GM12865 (cell line): ENCODE measurements at places on chromosomes 7 and 10.
A peak's percentile ranks its signal among the peaks of the same experiment; 100 is the strongest.

- DNase-seq = no peak
These were observed 88.0 kb upstream of the ELMO1 start for GRCh38 chr7:37536706-37537105.

DNA sequence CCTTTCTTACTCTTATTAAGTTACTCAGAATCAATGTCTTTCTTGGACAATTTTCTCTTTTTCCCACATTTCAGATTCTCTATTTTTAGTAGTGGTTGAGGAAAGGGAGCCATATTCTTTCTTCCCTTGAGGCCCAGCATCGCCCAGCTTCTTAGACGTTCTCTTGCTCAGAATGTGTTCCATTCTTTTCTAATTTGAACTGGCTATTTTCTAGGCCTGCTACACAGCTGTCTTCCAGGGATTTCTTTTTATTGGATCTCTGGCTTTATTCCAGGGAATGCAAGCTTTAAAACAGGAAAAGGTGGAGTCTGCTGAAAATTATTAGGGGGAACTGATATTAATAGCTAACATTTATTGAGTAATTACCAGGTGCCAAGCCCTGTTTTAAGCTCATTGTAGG is 58.3 kb downstream of the WIPF3 start:
- DNase-seq = no peak

- DNase-seq = no peak
These were observed 90.2 kb downstream of the TACC2 start for GRCh38 chr10:122078965-122079795.

DNA sequence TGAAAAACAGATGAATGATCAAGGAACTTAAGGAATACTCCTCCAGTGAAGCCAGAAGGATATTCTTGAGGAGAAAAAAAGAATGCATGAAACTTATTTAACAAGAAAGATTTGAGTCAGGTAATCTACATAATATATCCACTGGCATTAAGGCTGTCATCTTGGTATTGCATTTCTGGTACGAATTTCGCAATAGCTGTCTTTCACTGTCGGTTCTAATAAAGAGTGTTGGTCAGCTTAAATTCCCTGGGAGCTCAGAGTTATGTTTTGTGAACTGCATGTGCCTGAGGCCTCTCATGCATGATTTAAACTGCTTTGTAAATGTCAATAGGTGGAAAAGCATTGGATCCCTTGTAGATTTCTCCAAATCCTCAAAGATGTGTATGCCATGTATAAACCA is 565.3 kb upstream of the GALNT17 start:
- DNase-seq = no peak

GRCh38 chr7:5532536-5533335 is 109.1 kb upstream of the TNRC18 start:
- DNase-seq = peak; percentile 93

- no peak for DNase-seq
These were observed 327.5 kb upstream of the ZMIZ1 start for GRCh38 chr10:78740976-78741915.

DNA sequence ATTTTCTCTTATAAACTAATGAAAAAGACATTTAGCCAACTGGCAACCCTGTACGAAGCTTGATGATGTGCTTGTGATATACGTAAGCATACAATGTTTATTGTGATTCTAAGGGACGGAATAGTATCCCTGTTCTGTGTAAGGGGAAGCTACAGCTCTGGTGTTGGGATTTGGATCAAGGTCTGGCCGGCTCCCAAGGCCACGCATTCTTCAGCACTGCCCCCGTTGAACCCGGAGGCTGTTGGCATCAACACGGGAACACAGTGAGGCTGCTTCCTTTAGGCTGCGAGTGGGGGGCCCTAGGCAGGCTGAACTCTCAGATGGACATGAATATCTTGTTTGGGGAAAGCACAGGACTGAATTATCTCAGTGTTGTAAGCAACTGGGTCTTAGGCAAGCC is 180.6 kb downstream of the CAMK1D start:
- no peak for DNase-seq

DNA sequence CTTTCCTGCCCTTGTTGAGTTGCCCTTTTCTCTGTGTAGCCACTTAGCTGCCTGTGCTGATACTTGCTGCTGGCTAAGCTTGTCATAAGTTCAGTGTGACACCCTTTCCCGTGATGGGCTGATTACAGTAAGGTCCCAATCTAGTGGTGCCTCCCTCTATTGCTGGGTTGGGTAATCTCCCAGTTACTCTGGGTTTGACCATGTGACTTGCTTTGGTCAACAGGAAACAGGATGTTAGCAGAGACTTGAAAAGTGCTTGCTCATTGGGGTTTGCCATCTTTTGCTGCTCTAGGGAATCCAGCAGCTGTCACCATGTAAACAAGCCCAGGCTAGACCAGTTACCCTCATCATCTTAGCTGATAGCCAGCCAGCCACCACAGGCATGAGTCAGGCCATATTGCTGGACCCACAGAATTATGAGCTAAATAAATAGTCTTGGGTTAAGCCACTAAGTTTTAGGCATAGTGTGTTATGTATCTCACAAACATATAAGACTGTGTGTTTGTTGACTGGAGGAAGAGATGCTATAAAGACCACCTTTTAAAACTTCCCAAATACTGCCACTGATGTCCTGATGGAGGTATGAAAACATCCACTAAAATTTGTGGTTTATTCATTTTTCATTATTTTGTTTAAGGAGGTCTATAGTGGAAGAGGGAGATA is 4.0 kb upstream of the LEP start:
- DNase-seq = peak; percentile 52

DNA sequence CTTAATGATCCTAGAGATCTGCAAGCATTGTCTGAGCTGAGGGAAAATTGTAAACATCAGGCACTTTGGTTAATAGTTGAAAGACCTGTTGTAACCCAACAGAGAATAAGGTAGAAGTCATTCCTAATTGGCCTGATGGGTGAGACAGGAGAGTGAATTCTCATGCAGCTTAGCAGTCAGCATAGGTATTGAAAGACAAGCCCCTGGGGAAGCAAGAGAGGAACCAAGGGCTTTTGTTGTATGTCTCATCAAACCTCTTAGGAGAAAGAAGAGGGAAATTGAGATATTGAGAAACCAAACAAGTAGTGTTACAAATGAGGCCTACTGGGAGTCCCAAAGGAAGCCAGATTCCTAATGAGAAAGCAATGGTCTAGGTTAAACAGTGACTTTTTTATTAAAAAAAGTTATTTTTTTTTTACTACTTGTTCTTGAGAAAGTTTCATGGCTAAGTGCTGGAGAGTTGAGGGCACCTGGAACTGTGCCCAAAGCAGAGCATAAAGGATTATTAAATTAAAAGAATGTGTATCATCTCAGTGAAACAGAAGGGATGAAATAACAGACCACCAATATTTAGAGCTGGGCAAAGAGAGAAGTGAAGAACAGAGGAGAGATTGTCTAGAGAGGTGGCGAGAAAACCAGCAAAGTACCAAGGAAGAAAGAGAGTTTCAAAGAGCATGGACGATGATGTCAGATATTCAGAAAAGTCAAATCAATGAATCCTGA is 168.9 kb downstream of the CDK14 start:
- DNase-seq = no peak

- DNase-seq = no peak
These were observed 106.2 kb downstream of the KAT6B start for GRCh38 chr10:74932648-74933047.

- no peak for DNase-seq
These were observed 153.3 kb downstream of the XPNPEP1 start for GRCh38 chr10:109769966-109770365.

DNA sequence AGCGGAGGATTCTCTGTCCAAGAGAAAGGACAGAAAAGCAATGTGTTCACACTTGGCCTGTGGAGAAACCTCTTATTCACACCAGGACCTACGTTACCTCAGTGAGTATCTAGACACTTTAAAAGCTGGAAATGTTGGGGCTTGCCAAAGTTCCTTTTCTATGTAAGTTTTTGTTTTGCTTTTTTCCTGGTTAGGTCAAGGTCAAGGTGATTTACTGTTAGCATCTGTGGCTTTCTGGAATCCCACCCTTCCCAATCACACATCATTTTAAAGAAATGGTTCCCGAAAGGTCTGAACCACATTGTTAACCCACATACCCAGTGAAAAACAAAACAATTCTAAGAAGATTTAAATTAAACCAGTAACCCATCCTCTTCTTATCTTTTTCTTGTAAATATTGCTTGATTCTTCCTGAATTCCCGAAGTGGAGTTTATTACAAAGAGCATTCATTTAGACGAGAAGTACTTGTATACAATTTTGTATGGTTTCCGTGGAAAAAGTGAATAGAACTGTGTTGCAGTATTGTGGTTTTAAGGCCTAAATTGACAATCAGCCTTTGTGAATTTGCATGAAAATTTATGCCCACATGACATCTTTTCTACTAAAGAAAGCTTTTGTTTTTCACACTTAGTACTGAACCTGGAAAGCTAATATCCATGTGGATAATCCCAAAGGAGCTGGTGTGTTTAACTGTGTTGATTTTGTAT is 827.0 kb upstream of the IGFBP3 start:
- no peak for DNase-seq

GRCh38 chr7:143416565-143417149 is 8.0 kb upstream of the EPHA1 start:
- peak; percentile 56 for DNase-seq

- no peak for DNase-seq
These were observed 44.9 kb downstream of the PPP1R3C start for GRCh38 chr10:91587710-91588638.

GRCh38 chr7:46133072-46133471 is 212.0 kb upstream of the IGFBP3 start:
- no peak for DNase-seq

GRCh38 chr10:37263304-37263703 is 137.9 kb downstream of the ANKRD30A start:
- no peak for DNase-seq

- no peak for DNase-seq
These were observed 46.7 kb downstream of the PROSER2 start for GRCh38 chr10:11869743-11870460.

DNA sequence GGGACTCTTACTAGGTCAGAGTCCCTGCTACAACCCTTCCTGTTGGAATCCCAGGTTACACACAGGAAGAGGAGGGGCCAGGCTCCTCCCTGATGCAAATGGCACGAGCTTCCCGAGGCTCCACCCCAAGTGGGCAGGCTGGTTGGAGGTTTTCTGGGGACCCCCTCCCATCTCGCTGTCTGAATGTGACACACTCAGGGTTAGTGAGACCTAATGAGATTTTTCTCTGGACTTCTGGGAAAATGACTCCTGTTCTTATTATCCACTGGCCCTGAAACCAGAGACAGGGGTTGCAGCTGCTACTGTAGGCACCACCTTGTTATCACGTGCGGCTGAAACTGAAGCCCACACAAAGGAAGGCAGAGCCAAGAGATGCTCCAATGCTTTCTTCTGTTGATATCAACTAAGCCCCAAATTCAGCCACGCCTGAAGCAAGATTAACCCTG is 103.3 kb downstream of the FAM107B start:
- DNase-seq = no peak

GRCh38 chr10:70222340-70222794 is 10.9 kb downstream of the PPA1 start:
- DNase-seq = peak; percentile 36

DNA sequence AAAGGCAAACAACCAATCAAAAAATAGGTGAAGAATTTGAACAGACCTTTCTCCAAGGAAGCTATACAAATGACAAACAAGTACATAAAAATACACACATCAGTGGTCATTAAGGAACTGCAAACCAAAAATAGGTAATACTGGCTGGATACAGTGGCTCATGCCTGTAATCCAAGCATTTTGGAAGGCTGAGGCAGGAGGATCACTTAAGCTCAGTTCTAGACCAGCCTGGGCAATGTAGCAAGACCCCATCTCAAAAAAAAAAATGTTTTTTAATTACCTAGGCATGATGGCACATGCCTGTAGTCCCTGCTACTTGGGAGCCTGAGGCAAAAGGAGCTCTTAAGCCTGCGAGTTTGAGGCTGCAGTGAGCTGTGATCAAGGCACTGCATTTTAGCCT is 19.3 kb downstream of the CDCA7L start:
- DNase-seq = no peak

GRCh38 chr7:103132995-103133688 is 15.8 kb downstream of the NAPEPLD start:
- DNase-seq = no peak

DNA sequence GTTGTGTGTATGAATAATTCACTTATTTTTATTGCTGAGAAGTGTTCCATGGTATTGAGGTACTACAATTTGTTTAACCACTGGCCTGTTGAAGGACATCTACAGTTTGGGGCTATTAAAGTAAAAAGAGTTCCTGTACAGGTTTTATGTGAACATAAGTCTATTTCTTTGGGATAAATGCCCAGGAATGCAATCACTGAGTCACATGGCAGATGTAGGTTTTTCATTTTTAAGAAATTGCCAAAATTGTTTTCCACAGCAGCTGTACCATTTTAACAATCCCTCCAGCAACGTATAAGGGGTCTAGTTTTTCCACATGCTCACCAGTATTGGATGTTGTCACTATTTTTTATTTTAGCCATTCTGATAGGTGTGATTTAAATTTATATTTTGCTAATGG is 243.9 kb downstream of the TNS3 start:
- DNase-seq = no peak

GRCh38 chr7:39637963-39638485 is 14.7 kb downstream of the RALA start:
- DNase-seq = no peak

GRCh38 chr7:136131304-136131630 is 154.1 kb upstream of the MTPN start:
- no peak for DNase-seq

DNA sequence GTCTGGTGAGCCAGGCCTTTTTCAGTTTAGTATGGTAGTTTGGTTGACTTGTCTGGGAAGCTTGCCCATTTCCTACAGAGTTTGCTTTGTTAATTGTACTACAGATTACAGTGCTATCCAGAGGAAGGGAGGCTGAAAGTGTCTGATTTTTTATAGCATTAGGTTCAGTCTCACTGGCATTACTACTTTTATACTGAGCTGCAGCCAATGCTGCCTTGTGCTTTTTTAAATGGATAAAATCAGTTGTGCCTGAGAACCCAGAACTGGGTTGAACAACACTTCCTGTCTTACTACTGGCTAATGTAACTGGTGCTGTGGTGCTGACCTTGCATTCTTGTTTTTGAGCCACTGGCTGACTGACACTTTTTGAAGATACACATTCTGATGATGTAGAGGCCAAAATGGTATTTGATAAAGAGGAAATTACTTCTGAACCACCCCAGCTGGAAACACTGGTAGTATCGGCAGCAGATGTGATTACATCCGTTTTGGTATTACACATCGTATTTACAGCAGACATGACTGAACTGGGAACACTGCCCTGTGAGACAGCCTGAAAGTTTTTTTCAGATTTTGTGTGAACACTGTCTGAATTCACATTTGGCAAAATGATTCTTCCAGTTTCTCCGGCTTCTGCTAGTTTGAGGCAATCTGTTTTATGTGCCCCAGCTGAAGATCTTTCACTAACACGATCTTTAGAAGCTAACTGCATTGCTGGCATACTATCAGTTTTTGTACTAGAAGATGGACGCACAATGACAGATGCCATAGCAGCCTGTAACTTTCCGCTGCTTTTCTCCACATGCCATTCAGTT is 74.1 kb downstream of the NRBF2 start:
- peak; percentile 80 for DNase-seq

DNA sequence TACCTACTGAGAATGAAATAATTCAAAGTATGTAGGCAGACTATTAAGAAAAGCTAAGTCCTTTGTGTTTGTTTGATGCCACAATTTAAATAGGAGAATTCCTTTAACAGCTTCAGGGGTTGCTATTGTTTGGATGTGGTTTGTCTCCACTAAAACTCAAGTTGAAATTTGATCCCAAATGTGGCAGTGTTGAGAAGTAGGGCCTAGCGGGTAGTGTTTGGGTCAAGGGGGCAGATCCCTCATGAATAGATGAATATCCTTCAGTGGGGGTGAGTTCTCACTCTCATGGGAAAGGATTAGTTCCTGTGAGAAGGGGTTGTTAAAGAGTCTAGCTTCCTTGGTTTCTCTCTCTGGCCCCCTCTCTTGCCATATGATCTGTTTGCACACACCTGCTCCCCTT is 97.0 kb downstream of the HGF start:
- DNase-seq = no peak
